ENCODE measurements at places on chromosomes 5 and 9.

DNA sequence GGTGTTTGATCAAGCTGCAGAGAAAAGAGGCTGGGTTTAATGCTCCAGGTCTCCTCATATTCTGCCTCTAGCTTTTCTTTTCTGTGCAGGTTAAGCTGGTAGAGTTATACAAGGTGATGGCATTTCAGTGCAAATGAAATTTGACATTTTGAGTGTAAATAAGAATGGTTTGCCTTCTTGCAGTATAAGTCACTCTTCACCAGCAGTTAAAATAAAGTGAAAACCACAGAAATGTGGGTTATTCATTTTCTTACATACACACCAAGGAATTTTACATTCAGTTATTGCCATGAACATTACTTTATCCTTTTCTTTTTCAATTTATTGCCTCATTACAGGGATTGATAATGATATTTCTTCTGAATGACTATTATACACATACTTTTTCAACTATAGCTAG is 337.5 kb upstream of the PCSK5 start:
- DNase-seq = no peak

DNA sequence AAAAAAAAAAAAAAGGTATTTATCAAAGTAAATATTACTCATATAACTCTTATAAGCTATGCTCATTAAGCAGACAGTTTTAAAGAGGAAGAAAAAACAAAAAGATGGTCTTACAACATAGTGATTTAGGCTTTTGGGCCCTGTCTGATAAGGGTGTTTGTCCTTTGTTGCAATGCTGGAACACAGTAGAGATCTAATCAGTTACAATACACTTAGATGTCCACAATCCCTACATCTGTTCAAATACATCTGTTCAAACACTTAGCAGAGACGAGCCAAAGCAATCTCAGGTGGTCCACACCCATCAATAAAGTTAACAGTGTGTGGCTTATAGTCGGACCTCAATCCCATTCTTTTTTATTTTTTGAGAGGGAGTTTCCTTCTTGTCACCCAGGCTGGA is 11.0 kb downstream of the PRXL2C start:
- no peak for DNase-seq

DNA sequence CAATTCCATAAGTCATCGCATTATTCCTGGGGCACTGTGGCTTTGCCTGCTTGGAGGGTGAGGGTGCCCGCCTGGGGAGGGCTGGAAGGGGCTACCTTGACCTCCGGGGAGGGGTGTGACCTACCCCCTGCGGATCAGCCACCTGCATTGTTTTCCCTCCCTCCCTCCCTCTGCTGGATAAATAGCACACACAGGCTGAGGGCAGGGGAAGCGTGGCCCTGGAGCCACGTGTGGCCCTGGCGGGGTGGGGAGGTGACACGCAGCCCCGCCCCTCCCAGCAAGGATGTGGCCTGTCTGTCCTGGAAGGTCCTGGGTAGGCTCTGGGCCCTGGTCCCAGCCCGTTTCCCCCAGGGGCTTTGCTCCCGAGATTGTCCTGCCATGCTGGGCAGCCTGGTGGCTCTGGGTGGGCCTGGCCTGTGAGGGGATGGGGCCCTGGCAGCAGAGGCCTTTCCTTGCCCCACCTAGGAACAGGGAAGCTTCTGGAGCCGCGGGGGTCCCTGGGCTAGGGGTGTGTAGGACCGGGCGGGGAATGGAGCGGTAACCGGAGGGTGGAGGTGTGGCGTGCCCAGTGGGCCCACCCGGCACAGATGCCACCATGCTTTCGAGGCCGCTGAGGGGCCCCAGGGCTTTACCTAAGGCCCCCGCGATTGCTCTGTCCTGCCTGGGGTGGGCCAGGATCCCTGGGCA is 33.4 kb downstream of the RXRA start:
- DNase-seq = no peak

- DNase-seq = no peak
Observed at GRCh38 chr9:35027860-35028259, 38.3 kb downstream of the DNAJB5 start.

GRCh38 chr9:127397646-127398274 is 791 bp downstream of the SLC2A8 start:
- peak; percentile 47 for DNase-seq

GRCh38 chr5:59020611-59021285 is 437.9 kb downstream of the RAB3C start:
- peak; percentile 82 for DNase-seq

- DNase-seq = no peak
Observed at GRCh38 chr5:180007582-180007981, 64.0 kb downstream of the RNF130 start.

GRCh38 chr9:98428454-98428853 is 173.0 kb upstream of the TBC1D2 start:
- no peak for DNase-seq

- DNase-seq = peak; percentile 63
Observed at GRCh38 chr5:80763211-80763610, 108.4 kb upstream of the DHFR start.

DNA sequence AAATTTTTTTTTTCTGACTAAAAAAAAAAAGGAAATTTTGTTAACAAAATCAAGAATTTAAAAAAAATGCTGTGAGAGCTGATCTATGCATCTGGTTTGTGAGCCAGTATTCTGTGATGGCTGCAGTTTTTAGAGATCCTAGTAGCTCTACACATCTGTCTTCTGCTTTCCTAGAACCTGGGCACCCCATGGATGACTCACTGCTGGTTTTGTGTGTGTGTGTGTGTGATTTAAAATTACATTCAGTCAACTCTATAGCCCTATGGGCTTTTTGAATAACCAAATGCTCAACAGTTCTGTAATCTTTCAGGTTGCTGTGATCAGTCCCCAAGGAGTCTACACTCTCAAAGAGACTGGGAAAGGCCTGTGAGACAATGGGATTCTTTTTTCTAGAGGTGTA is 2.5 kb upstream of the PSMD5 start:
- DNase-seq = peak; percentile 33

GRCh38 chr5:124492444-124493224 is 253.8 kb downstream of the ZNF608 start:
- no peak for DNase-seq

DNA sequence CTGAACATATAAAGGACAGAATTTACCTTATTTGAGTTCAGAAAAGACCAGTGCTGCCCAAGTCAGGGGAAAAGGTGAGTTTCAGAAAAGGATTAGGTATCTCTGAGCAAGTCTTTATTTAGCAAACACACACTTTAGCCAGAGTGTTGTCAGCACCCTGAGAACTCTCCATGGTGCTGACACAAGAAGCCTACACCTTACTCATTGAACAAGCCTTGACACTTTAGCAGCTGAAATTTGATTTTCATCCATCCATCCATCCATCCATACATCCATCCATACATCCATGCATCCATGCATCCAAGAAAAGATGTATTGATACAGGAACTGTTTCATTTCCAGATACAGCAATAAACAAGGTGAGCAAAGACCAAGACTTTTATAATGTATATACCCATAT is 311.2 kb downstream of the TRIM32 start:
- peak; percentile 71 for DNase-seq

GRCh38 chr5:107744418-107745330 is 73.9 kb upstream of the EFNA5 start:
- DNase-seq = no peak

DNA sequence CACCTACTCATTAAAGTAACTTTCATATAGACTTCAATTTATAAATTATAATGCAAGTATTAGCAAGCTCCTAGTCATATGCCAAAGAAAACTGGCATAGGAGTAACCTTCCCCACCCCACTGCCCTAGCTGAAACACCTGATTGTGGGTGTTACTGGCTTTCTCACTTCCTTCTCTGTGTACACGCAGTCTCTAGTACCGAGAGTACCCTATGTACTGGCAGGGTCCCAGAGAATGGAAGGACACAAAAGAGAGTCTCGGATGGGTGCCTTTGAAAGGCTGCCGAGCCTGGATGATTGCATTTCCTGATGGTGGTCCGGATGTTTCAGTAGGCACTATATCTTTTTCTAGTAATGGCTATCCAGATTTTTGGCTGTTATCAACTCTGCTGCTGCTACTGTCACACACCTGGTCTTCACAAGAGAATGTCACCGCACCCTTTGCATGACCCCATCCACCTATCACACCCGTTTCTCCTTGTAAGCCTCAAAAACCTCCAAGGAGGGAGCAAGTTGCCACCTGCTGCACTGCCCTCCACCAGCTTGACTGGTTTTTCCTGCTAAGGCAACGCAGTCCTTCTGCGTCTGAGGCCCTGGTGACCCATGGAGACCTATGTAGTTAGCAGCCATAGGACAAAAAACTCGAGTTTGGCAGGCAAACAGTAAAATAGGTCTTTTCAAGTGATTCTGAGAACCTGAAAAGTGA is 53.8 kb upstream of the CLINT1 start:
- peak; percentile 89 for DNase-seq

DNA sequence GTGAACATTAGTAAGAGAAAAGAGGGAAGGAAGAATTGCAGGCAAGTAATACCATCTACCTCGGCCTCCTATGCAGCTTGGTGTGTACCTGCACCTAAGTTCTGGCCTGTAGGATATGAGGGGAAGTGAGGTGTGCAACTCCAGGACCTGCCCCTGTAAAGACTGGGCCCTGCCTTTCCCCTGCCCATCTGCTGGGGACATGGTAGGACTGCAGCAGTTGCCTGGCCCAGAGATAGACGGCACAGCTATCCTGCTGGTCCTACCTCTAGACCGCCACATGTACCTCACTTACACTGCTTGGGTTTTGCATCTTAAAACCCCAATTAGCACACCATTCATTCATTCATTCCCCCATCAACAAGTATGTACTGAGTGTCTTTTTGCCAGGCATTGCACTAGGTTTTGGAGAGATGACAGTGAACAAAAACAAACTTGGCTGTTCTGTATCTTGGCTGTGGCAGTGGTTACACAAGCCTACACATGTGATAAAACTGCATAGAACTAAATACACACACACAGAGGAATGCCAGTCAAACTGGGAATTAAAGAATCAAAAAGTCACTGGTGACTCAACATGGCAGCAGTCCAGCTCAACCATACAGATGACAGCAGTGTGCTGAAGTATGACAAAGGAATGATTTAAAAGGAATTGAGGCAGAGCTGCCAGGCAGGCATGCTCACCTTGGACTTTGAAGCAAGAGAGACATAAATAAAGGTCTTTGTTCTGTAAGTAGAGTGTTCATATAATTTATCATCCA is 23.3 kb upstream of the MGAT1 start:
- peak; percentile 97 for DNase-seq

- DNase-seq = no peak
Observed at GRCh38 chr5:116423141-116423540, 151.5 kb downstream of the SEMA6A start.

GRCh38 chr5:125967576-125967975 is 455.6 kb upstream of the GRAMD2B start:
- no peak for DNase-seq

- DNase-seq = peak; percentile 75
Observed at GRCh38 chr9:80707120-80707519, 982.2 kb downstream of the TLE1 start.

DNA sequence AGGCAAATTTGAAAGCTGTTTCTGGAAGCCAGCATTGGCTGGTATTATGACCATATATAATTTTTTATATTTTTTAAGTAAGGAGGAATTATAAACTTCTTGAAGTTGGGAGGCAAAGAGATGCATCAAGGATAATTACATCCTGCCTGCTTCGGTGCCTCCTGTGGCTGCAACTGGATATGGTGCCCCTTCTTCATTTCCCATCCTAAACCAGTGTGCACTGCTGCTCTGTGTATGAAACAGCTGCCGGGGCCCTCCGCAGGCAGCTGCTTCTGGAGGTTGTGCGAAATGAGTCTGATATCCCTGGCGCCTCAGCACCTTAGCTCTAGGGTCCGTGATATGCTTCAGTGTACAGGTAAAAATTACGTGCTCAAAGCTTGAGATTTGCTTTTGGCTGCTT is 304.2 kb downstream of the ENC1 start:
- no peak for DNase-seq

- peak; percentile 75 for DNase-seq
Observed at GRCh38 chr5:160230686-160231527, 1.6 kb downstream of the FABP6 start.

- DNase-seq = no peak
Observed at GRCh38 chr5:2149195-2149539, 266.4 kb upstream of the IRX4 start.

DNA sequence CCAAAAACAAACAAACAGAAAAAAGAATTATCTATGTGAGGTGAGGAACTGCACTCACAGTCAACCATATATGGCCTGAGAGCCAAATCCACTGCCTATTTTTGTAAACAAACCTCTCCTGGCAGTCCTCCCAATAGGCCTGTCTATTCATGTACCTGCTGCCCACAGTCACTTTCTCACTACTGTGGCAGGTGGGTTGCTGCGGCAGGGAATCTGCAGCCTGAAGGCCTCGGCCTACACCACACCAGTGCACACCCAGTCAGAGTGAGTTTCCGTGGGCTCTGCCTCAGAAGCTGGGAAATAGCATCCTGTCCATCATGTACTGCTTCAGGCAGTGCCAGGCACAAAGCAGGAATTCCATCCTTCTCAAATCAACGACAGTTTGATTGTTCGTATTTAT is 82.3 kb downstream of the SPTLC1 start:
- peak; percentile 71 for DNase-seq

DNA sequence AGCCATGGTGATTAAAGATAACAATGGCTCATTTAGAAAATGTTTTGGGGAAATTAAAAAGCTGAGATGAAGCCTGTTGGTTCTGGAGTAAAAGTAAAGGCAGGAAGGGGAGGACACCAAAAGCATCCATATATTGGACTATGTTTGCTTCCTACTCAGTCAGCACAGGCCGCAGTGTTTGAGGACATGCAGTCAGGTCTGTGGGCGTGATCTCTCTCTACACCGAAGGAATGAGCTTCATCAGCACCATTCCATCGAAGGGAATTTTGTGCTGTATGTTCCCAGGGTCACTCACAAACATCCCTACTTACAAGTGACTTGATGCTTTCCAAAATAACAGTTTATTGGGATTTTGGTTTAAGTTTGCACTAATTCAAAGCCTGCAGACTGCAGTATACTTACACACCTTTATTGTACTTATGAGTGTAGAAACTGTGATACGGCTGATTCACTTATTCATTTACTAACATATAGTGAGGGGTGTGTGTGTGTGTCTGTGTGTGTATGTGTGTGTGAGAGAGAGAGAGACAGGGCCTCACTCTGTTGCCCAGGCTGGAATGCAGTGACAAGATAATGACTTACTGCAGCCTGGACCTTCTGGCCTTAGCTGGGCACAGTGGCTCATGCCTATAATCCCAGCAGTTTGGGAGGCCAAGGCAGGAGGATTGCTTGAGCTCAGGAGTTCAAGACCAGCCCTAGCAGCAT is 13.4 kb upstream of the CDK5RAP2 start:
- DNase-seq = no peak

GRCh38 chr9:27019589-27019988 is 14.1 kb upstream of the LRRC19 start:
- DNase-seq = peak; percentile 26

DNA sequence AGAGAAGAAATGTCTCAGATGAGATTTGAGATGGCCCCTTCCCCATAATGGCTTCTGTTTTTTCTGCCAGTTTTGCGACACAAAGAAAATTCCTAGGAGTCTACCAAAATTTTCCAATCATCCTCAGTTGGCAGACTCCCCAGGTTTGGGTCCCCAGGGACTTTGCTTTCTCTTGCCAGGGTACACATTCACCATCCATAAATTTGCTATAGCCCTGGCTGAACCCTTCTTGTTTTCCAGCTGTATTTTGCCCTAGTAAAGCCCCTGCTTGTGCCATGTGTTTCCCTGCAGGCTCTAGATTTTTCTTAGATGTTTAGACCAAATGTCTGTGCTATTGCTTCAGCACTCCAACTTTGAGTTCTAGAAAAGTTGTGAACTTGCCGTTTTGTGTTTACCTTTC is 283.2 kb downstream of the ANXA1 start:
- DNase-seq = no peak

- peak; percentile 90 for DNase-seq
Observed at GRCh38 chr9:131826966-131827525, 87.2 kb upstream of the RAPGEF1 start.

- DNase-seq = no peak
Observed at GRCh38 chr5:3995954-3996619, 400.5 kb downstream of the IRX1 start.

Data from epithelial cell of esophagus (primary cell).